Activated naive CD8-positive, alpha-beta T cell treated with anti-CD3 and anti-CD28 coated beads, Interleukin-2, amount 50 U/mL, for 16 hours (primary cell): ENCODE measurements at places on chromosomes 2 and 18.

GRCh38 chr18:2914881-2915240 is 68.1 kb downstream of the EMILIN2 start:
- DNase-seq, result no peak

- no peak for DNase-seq
Measured at GRCh38 chr2:134023854-134024253, 230.0 kb upstream of the MGAT5 start.

- DNase-seq, result no peak
Measured at GRCh38 chr18:80159713-80160636, 50.9 kb downstream of the ADNP2 start.

DNA sequence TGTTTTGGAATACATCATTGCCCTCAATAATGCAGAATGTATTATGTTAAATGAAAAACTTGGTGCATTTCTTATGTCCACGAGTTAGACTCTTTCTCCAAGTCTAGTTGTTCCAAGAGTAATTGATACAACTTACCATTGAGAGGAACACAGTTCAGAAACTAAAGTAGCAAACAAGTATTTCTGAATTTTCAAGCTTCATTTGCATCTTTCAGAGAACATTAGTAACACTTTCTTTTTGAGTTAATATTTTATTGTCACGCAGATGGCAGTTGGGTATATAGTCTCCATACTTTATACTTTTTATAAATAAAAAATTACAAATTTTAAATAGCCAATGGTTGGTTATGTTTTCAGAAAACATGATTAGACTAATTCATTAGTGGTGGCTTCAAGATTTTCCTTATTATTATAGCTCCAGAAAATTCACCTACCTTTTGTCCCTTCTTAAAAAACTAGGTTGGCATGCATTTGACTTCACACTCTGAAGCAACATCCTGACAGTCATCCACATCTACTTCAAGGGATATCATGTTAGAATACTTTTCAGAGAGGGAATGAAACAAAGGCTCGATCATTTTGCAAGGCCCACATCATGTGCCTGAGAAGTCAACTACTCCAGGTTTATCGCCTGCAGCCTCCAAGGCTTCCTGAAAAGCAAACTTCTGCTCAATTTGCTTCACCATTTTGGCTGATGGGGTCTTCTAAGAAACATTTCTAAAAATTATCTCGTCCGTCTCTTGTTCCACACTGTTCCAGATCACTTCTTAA is 29.9 kb downstream of the LYPD6B start:
- DNase-seq, result no peak

GRCh38 chr2:227932403-227932802 is 61.0 kb downstream of the DAW1 start:
- no peak for DNase-seq

DNA sequence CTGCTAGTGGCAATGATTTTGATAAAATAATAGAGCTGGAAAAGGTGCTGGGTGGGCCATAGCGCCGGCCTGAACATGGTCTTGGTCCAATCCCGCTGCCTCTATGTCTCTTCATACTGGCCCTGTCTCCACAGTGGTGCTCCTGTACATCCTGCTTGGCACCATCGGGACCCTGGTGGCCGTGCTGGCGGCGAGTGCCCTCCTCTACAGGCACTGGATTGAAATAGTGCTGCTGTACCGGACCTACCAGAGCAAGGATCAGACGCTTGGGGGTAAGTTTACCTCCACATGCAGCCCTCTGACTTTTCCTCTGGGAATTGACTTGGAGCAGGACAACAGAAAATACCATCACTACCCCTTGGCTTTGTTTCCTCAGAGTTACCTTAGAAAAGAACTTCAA is 24.0 kb downstream of the IL18RAP start:
- DNase-seq, result no peak

- no peak for DNase-seq
Measured at GRCh38 chr2:5394223-5394622, 298.0 kb upstream of the SOX11 start.

GRCh38 chr2:231525248-231526163 is 4.7 kb downstream of the NMUR1 start:
- DNase-seq, result no peak

DNA sequence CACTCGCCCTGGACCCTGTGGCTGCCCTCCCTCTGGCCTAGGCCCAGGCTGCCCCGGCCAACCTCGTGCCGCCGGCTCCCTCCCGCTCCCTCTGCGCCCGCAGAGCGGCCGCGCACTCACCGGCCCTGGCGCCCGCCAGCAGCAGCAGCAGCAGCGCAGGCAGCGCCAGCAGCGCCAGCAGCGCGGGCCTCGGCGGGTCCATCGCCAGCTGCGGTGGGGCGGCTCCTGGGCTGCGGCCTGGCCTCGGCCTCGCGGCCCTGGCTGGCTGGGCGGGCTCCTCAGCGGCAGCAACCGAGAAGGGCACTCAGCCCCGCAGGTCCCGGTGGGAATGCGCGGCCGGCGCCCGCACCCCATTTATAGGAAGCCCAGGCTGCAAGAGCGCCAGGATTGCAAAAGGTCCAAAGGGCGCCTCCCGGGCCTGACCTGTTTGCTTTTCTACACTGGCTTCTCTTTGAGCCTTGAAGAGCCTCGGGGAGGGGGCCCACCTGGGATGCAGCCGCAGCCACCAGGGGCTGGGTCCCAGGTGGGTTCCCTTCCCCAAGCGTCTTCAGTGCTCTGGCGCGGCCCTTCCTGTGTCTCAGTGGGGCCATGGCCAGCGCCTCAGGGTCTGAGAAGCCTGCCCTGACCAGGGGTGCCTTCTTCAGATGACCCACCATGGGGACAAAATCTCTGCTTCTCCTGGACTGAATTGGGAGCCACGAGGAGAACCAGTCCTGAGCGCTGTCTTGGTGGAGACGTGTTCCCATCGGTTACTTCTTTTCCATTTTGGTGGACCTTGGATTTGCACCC is at the start of gene APOB:
TSS of gene APOB (minus strand) at position 330 of the 789 bp plus-strand sequence. CDS start at position 202, 128 bp downstream.
- no peak for DNase-seq

GRCh38 chr2:317501-318424 is 29.9 kb upstream of the ALKAL2 start:
- no peak for DNase-seq

- no peak for DNase-seq
Measured at GRCh38 chr18:5983488-5983887, 88.2 kb upstream of the TMEM200C start.

DNA sequence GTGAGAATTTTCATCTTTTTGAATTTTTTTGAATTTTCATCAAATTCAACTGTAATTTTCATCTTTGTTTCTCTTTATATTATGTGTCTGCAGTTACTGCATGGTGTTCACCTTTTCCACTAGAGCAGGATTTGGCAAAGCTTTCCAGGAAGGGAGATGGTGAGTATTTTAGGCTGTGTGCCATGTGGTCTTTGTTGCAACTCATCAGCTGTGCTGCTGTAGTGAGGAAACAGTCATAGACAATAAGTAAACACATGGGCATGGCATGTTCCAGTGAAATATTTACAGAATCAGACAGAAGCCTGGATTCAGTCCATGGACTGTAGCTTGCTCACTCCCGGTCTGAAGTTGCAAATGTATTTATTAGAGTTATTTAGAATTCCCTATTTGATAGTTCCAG is 120.4 kb downstream of the DCDC2C start:
- no peak for DNase-seq

- DNase-seq, result no peak
Measured at GRCh38 chr2:46299365-46300263, 2.4 kb downstream of the EPAS1 start.

- no peak for DNase-seq
Measured at GRCh38 chr2:205800773-205801172, 118.5 kb downstream of the NRP2 start.

DNA sequence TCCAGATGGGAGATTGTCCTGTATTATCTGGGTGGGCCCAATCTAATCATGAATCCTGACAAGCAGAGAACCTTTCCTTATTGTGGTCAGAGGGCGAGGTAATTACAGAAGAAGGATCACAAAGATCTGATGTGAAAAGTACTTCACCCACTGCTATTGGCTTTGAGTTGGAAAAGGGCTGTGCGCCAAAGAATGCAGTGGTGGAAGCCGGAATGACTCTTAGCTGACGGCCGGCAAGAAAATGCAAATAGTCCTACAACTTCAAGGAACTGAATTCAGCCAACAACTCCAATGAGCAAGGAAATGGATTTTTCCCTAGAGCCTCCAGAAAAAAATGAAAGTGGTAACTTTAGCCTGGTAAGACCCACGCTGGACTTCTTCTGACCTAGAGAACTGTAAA is 67.3 kb downstream of the CTNNA2 start:
- no peak for DNase-seq

GRCh38 chr2:224909885-224910573 is 132.2 kb downstream of the DOCK10 start:
- DNase-seq, result no peak

- DNase-seq, result no peak
Measured at GRCh38 chr2:235382601-235383000, 111.2 kb upstream of the AGAP1 start.

- DNase-seq, result no peak
Measured at GRCh38 chr2:145350011-145350410, 830.1 kb upstream of the ZEB2 start.

DNA sequence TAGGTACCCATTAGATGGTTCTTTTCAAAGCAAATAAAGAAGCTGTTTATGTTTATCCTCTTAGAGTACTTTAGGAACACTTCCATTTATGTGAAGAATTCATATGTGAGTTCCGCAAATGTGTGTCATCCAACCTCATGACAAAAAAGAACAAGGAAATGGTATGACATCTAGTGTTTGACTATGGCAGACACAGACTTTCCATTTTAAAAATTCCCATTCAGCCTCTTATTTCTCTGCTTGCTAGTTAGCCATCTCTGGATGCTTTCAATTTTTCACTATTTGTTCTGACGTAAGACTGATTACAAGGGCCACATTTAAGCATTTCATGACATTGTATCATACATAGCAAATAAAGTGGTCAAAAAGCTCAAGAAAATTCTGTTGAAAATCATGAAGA is 103.0 kb downstream of the ZAP70 start:
- DNase-seq, result no peak

DNA sequence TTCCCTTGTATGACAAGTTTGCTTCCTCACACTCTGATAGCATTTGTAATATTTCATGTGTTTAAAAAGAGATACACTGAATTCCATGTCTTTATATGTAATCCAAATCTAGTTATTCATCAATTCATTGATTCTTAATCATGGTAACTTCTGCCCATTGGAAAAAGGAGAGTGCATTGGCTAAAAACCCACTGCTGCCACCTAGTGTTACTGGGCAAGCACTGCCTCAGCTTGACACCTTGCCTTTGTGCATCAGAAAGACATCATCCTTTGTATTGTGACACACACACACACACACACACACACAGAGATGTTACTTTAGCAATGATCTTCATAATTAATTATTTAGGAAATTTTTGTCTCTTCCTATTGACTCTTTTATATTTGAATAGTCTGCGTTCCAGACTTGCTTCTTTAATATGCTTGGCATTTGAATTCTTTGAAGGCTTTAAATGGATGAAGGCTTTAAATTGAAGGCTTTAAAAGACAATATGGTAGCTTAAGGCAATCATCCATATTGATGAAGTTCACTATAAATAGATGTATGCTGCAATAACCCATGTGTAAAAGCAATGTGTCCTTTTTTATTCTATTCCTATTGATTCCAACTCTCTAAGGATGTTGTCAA is 414.2 kb upstream of the CHST9 start:
- no peak for DNase-seq

DNA sequence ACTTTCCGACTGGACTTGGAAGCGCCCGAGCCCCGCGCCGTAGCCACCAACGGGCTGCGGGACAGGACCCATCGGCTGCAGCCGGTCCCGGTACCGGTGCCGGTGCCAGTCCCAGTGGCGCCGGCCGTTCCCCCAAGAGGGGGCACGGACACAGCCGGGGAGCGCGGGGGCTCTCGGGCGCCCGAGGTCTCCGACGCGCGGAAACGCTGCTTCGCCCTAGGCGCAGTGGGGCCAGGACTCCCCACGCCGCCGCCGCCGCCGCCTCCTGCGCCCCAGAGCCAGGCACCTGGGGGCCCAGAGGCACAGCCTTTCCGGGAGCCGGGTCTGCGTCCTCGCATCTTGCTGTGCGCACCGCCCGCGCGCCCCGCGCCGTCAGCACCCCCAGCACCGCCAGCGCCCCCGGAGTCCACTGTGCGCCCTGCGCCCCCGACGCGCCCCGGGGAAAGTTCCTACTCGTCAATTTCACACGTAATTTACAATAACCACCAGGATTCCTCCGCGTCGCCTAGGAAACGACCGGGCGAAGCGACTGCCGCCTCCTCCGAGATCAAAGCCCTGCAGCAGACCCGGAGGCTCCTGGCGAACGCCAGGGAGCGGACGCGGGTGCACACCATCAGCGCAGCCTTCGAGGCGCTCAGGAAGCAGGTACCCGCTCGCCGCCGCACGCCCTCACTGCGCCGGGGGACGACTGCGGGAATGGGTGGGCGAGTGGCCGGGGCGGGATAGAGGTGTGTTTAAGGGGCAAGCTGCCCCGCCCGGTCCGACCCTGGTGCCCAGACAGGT is 713 bp downstream of the ATOH8 start:
- no peak for DNase-seq

GRCh38 chr18:55321265-55322177 is 266.5 kb downstream of the TCF4 start:
- no peak for DNase-seq

- DNase-seq, result no peak
Measured at GRCh38 chr2:19070886-19071285, 287.5 kb downstream of the OSR1 start.
